ENCODE measurements at places on chromosomes 2 and 18.

DNA sequence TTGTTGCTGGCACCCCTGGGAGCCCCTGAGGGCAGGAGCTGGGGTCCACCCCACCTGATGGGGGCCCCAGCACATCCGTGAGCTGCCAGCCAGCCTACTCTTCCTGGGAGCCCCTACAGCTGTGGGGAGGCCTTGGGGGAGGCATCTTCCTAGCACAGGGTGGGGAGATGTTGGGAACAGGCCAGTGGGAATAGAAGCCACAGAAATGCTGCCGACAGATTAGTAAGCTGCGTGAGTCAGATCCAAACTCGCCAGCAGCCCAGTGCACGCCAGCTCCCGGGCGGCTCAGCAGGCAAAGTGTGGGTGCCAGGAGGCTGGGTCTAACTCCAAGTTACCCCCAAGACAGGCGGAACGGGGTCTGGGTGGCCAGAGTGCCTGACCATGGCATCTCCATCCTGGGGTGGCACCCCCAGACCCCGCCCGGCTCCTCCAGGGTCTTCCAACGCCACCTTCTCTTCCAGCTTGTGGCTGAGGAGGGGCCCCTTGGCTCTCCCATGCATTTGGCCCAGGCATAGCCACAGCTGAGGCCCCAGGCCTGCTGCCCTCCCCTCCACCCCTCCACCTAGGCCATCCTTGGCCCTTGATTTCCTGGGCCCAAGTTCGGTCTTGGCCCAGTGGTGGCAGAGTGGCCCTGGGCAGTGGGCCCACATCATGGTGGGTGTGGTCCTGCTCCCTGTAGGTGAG, 15.3 kb downstream of the CROCC2 start:
- DNase-seq = no peak

DNA sequence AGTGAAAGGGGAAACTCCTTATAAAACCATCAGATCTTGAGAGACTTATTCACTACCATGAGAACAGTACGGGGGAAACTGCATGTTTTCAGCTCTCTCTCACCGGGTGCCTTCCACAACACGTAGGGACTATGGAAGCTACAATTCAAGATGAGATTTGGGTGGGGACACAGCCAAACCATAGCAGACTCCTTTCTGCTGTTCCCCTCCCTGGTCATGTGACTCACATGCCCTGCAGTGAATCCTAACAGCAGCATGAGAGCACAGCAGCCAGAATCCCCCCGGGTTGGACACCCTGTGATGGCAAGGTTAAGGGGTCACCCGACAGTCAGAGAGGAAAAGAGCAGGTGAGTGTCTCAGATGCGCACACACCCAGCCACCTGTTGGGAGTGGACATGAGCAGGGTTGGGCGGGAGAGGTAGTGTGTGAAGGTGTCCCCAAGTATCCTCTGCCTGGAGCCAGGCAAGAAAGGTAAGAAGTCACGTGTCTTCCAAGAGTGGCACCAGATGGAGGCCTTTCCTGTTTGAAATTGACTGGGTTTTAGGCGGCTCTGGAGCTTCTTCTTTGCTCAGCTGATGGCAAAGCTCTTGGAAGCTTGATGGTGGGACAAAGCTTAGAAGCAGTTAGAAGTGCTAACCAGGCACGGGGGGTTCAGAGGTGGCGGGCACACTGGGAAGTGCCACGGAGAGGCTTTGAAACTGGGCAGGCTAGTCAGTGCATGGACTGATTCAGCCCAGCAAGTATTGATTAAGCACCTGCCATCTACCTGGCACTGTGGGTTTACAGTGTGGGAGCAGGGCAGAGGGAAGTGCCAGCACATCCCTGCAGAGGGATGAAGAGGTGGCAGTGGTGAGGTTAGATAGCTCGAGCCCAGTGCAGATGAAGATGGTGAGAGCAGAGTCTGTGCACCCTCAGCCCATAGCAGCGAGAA, 68.7 kb downstream of the RHOB start:
- no peak for DNase-seq

DNA sequence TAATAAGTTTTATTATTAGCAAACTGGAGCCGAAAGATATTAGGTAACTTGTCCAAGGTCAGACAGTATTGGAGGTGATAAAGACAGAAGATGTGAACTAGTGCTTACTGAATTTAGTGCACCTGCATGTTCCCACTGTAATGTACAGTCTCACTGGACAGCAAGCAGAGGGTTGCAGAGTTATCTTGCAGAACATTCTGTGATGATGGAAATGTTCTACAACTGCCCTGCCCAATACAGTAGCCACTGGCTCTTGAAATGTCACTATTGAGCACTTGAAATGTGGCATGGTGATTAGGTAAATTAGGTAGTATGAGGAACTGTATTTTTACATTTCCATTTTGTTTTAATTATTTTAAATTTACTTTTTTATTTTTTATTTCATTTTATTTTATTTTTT, 356.6 kb downstream of the EPHA4 start:
- DNase-seq = no peak

- peak; percentile 39 for DNase-seq
Measured at GRCh38 chr18:63367053-63367953, at the start of gene KDSR. TSS of gene KDSR (minus strand) at chr18:63367206. CDS start at chr18:63367118, 88 bp downstream.

DNA sequence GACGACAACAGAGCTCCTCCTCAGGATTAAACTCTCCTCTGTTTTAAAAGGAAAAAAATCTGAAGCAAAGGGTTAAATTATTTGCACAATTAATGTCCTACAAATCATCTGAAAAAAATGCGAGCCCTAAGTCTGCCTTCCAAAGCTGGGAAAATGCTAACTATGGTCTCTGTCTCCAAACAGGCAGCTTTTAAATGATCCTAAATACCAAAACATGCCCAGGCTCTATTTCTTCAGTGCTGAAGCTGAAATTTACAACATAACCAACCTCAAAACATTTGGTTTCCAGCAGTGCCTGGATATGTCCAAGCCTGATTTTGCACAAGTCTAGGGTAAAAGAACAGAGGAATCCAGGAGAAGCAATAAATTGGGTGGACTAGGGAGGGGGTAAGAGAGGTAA, 57.2 kb downstream of the LBH start:
- no peak for DNase-seq

DNA sequence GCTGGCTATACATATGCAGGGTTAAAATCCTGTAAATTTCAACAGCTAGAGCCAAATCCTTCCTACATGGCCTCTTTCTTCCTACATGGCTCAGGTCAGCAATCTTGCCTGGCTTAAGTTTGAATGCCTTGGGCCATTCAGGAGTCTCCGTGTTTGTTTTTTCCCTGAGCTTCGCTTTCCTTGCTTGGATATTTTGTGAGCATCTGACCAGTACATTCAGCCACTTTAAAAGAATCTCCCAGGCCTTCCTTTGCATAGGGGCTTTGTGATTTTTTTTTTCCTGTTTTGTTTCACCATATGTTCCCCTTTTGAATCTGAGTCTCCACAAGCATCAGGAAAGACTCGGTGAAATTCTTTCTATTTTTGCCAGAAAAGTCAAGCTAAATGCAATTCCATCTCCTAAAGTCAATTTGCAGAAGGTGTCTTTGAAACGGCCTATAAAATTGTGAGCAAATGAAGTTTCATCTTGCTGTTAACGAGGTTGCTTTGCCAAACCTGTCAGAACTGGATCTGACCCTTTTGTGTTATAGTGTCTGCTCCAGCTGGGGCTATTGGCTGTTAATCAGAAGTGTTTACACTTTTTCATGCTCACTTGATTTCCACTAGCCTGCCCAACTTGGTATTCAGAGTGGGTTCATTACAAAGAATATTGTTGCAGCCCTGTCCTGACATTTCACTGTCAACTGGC, 256.9 kb downstream of the DCC start:
- DNase-seq = no peak

DNA sequence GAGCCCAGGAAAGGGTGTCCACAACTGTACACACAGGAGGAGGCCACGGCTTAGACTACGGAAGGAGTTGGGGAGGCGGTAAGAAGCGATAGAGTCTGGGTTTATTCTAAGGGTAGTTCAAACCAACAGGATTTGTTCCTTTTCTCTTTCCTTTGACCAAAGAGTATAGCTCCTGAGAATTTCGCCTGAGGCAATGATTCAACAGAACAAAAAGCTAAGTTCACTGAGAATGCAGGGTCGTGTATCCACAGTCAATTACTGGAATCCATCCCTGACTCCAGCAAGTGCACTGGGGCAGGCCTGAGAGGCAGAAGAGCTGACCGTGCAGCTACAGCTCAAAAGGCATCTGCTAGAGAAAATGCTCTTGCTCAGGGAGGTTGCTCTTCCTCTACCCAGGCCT, 140.9 kb downstream of the TFCP2L1 start:
- no peak for DNase-seq

GRCh38 chr2:64114063-64114911, 29.9 kb downstream of the PELI1 start:
- DNase-seq = no peak

DNA sequence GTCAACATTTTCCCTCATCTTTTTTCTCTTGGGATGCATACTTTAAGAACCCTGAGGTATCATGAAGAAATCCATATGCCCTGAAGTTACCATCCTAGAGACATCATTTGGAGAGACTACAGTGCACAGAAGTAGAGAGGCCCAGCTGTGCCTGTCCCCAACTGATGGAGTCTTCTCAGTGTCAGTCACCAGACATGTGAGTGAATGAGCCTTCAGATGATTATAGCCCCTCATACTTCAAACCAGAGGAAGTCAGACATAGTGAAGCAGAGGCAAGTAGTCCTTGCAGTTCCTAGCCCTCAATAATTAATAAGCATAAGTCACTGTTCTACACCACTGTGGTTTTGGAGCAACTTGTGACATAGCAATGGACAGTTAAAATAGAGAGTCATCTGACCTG, 194.4 kb upstream of the ITGA4 start:
- no peak for DNase-seq

DNA sequence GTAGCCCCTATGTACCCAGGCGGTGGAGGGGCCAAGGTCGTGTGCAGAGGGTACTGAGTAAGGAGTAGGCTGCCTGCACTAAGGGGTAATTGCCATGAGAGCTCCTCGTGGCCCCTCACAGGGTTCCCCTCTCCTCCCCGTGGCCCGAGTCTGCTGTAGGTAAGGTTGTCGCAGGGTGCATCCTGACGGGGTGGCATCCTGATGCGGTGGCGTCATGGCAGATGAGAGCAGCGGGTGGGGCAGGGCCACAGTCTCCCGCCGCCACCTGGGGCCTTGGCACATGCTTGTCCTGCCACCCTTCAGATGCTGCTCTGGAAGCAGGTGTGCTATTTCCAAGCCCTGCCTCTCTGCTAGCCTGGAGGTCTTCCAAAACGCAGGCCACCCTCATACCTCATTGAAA, 89.7 kb downstream of the EIPR1 start:
- no peak for DNase-seq

- DNase-seq = no peak
Measured at GRCh38 chr2:164060031-164060430, 324.2 kb upstream of the FIGN start.

DNA sequence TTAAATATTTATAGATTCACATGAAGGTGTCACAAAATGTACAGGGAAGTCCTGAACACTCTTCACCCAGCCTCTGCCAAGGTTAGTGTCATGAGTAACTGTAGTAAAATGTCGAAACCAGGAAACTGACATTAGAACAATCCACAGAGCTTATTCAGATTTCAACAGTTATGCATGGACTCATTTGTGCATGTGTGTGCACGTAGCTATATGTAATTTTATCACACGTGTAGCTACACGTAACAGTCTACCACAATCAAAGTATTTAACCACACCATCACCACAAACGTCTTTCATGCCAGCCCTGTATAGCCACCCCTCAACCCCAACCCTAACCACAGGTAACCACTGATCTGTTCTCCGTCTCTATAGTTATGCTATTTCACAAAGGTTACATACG, 211.7 kb upstream of the REV1 start:
- DNase-seq = no peak

DNA sequence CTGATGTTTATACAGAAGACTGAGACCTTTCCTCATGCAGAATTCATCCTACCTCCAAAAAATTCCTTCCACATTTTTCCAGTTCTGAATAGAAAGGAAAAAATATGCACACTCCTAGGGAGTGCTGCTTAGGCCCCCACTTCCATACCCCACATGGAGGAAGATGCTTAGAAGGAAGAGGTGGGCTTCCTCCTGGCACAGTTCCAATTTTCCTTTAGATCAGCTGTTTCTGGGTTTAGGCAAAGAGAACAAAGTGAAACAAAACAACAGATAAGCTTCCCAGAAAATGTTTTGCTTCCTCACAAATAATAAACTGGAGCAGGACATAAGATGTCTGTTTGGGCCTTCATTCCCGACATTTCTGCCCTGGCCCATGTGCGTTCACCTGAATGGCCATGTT, 172.6 kb downstream of the PRPF40A start:
- DNase-seq = no peak

GRCh38 chr18:48099481-48100164, 169.2 kb upstream of the SMAD2 start:
- no peak for DNase-seq

DNA sequence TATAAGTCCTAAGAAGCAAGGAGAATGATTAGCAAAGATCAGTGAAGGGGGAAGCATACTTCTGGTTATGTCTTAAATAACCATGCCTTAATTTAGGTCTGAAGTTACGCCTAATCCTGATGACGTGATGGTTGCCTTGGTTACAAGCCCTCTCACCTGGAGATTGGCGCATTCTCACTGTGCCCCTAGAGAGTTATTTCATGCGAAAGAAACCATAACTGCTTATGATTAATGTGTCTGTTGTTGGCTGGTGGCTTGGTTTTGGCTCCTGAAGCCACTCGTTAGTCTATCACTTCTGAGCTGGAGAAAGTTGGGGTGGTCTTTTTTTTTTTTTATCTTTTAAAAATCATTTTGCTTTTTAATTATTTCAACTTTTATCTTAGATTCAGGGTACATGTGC, 47.0 kb downstream of the TNFRSF11A start:
- DNase-seq = no peak

GRCh38 chr2:16201848-16202247, 261.5 kb downstream of the MYCN start:
- no peak for DNase-seq

DNA sequence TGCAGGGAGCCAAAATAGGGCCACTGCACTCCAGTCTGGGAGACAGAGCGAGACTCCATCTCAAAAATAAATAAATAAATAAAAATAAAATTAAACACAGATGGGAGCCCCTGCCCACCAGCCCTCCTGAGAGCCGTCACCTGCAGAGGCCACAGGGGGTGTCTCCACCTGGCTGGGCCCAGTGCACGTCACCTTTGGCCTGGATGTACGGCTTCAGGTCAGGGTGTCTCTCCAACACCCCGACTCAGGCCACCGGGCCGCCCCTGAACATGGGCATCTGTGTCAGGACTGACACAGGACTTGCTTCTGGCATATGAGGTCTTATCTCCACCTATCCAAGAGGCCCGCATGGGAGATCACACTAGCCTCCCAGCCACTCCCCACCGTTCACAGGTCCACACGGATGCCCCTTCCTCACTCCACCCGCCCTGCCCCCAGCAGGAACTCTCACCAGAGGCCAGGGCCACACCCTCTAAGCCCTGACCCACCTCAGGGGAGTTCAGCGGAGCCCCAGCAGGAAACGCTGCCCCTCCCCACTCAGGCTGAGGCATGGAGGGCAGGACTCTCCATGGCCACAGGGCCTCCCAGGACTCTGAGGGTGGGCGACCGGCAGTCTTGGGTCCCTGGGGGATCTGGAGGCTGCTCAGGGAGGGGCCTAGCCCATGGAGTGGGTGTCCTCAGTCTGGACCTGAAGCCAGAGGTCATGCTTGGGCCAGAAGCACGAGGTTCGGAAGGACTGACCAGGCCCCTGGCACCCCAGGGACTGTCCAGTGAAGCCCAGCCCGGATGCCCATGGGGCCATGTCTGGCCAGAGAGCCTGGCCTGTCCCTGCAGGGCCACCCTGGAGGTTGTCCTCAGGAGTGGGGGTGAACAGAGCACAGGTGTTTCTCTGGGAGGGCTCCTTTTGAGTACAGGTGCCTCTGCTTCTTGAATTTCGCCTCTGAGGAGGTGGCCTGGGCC, 1.6 kb upstream of the CROCC2 start:
- no peak for DNase-seq

- DNase-seq = no peak
Measured at GRCh38 chr18:11407940-11408339, 201.5 kb upstream of the SLC35G4 start.
